ENCODE measurements at places on chromosomes 2 and 18.

GRCh38 chr2:74740395-74740740, 86.3 kb downstream of the SEMA4F start:
- DNase-seq = no peak

- DNase-seq = no peak
These were observed 31.4 kb downstream of the GALM start for GRCh38 chr2:38697116-38697840.

GRCh38 chr2:172574965-172575364, 19.1 kb downstream of the PDK1 start:
- no peak for DNase-seq

- no peak for DNase-seq
These were observed 31.7 kb upstream of the GPR17 start for GRCh38 chr2:127614246-127614645.

- peak; percentile 26 for DNase-seq
These were observed 182.8 kb upstream of the RAB12 start for GRCh38 chr18:8426401-8426800.

DNA sequence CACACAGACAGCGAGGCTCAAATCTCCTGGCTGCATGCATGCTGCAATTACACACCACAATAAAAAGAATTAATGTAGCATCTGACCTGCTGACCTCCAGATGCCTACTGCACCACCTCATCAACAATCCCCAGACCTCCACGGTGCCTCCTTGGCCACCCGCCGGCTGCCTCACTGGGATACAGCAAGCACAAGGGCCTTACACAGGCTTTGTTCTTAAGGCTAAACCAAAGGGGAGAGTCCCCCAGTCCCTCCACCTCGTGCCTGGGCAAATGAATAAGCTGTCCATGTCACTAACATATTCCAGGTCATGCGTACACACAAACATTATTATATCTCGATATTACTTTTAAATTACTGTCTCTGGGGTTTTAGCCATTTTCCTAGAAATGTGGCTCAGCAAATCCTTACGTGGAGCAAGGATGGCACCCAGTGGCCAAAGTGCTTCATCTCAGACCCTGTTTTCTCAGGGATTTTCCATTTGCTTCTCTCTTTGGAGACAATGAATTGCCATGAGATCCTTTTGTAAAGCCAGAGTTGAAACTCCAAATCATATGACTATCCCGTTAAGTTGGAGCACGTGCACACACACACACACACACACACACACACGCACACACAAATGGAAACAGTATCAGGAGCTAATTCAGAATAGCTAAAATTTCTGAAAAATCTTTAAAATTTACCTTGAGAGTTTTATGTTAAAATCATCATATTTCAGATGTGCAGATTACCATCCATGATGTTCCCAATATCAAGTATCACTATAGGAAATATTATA, 313.8 kb downstream of the PDE11A start:
- DNase-seq = peak; percentile 46

DNA sequence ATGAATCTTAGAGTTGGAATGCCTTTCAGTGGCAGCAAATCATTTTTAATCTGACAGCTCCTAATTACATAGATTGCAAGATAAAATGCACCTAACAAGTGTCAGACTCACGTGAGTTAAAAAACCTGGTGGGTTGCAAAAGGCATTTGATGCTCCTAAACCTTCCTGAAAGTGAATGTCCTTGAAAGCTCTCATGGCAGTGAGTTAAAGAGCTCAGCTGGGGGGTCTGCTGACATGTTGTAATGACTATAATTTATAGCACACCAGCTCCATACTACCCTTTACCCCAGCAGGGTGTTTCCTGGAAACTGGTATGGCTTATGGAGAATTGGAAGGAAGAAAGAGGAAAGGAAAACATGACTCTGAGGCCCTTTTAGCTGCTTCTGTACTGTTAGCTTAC, 91.9 kb upstream of the CAVIN2 start:
- peak; percentile 4 for DNase-seq

- DNase-seq = no peak
These were observed 461.1 kb upstream of the NXPH2 start for GRCh38 chr2:139241286-139241685.

DNA sequence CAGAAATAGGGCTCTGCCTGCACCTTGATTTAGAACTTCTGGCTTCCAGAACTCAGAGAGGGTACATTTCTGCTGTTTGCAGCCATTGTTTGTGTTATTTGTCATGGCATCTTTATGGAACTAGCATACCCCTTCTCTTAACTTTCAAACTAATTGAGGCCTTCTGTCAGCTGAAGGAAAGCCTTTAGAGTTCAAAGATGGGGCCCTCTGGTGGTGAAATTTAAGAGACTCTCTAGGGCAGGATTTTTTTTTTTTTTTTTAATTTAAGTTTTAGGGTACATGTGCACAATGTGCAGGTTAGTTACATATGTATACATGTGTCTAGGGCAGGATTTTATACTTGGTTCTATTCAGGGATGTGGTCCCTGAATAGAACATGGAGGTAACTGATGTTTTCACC, 260.6 kb upstream of the LINC00305 start:
- peak; percentile 64 for DNase-seq

DNA sequence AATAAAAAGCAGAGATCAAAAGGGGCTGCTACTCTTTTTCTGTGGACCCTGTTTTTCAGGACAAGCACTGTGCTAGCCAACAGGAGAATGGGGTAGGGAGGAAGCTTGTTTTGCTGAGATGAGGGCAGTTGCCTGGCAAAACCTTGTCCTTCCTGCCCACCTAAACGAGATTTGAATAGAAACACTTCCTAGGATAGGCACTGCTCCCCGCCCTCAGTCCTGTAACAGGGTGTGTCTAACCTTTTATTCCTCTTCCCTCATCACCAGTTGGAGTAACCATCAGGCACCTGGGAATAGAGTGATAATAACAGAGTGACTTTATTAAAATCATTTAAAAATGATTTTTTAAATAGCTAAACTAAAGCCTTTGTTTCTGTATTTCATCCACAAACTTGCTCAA, 368.8 kb downstream of the LNPK start:
- DNase-seq = peak; percentile 54

- no peak for DNase-seq
These were observed 7.1 kb upstream of the NPPC start for GRCh38 chr2:231932985-231933915.

- peak; percentile 80 for DNase-seq
These were observed 91.8 kb downstream of the NEDD4L start for GRCh38 chr18:58135701-58136331.

- DNase-seq = peak; percentile 6
These were observed 19.1 kb downstream of the CAPG start for GRCh38 chr2:85390941-85391669.

GRCh38 chr2:43361286-43361685, 134.9 kb upstream of the ZFP36L2 start:
- no peak for DNase-seq

DNA sequence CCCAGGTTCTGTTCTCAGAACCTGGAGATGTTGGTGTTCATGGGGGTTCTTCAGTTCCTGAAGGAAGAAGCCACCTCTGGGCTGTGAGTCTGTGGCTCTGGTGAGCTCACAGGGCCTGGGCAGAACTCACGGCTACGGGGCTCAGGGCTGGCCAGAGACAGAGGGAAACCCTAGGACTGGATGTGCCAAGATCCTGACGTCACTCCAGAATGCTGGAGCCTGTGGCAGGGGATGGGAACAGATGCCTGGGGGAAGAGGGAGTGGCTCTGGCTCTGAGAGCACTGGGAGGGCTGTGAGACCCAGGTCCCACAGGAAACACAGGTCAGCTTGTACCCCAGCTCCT, at the start of gene OTOF:
OTOF (minus strand) TSS at position 214 of the 343 bp plus-strand sequence.
- DNase-seq = no peak

DNA sequence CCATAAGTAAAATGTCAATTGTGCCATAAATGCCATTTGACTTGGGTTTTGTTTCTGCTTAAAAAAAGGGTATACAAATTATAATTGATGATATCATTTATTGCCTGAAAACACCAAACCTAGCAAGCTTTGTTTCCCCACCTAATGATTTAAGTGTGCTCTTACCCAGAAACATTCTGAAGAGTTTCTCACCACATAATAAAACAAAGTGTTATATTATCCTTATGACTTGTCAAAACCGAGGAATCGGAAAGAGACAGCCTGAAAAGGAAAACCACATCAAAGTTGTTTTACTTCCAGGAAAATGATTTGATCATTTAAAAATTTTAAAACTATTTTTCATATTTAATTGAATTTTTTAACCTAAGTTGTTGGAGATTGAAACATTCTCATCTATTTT, 170.5 kb upstream of the SLC39A10 start:
- no peak for DNase-seq

DNA sequence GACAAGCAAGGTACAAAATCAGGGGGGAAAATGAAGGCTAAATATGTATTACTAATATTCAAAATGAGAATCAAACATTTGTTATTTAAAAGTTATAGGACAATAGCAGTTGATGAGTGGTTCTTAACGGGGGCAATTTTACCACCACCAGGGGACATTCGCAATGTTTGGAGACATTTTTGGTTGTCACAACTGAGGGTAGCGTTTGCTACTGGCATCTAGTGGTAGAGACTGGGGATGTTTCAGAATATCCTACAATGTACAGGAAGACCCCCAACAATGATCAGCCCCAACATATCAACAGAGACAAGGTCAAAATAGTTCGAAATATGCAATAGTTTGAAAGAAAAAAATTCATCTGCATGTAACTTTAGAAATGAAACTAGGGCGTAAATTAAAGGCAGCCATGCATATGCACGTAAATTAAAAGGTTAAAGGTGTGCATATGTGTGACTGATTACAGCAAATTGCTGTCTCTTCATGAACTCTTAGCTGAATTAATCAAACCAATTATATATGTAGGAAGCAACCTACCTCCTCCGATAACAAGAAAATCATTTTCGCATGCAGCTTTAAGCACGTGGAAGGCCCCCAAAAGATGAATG, 61.2 kb upstream of the CUL3 start:
- peak; percentile 30 for DNase-seq

DNA sequence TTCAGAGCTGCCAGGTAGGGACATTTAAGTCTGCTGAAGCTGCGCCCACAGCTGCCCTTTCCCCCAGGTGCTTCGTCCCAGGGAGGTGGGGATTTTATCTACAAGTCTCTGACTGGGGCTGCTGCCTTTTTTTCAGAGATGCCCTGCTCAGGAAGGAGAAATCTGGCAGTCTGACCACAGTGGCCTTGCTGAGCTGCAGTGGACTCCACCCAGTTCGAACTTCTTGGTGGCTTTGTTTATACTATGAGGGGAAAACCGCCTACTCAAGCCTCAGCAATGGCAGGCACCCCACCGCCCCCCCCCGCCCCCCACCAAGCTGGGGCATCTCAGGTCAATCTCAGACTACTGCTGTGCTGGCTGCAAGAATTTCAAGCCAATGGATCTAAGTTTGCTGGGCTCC, 458.1 kb upstream of the RAB12 start:
- no peak for DNase-seq

DNA sequence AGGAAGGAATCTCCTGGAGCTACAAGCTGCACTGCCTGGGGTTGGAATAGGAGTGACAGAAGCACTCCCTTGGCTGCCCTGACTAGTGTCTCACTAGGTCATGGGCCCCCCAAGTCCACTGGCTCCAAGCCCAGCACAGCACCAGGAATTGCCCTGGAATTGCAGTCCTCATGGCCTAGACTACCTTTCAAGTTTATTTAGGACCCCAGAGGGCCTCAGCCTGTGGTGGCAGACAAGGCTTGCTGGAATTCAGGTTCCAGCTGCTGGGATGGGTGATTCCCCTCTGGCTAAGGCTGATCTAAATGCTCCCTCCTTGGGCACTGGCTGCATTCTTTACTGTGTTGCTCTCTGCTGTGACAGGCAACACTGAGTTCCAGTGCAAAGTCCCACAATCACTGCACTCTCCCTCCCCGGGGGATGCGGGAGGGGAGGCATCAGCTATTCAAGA, 14.0 kb downstream of the STRADB start:
- DNase-seq = no peak

DNA sequence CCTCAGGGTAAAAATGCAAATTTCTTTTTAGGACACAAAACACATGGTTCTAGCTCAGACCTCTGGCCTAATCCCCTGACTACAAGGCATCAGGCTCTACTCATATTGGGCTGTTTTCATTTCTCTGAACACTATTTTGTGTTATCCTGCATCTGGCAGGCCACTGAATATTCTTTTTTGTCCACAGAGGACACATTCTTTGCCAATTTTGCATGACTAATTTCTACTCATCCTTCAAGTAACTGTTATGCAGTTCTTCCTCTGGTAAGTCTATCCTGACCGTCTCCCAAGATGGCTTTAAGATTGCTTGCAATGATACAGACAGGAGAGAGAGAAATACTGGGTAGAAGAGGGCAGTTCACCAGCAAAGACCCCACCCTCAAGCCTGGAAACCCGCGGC, 107.6 kb upstream of the RGPD4 start:
- no peak for DNase-seq

GRCh38 chr2:38099099-38100028, 23.4 kb upstream of the CYP1B1 start:
- DNase-seq = no peak

DNA sequence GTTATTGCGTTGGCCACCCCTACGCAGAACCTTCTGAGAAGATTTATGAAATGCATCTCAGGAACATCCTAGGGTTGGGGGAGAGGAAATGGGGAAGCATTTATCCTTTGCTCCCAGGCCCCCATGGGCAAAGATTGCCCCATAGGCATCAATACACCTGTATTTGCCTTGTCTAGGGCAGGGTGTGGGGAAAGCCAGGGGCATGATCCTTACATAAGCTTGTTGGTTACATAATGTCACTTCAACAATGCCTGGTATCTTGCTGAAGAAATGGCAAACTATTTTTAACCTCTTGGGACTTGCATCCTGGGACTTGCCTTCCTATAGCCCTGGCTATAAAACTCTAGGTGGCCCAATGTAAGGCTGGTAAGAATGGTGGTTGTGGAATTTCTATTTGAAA, 53.9 kb upstream of the SPRED2 start:
- DNase-seq = no peak

DNA sequence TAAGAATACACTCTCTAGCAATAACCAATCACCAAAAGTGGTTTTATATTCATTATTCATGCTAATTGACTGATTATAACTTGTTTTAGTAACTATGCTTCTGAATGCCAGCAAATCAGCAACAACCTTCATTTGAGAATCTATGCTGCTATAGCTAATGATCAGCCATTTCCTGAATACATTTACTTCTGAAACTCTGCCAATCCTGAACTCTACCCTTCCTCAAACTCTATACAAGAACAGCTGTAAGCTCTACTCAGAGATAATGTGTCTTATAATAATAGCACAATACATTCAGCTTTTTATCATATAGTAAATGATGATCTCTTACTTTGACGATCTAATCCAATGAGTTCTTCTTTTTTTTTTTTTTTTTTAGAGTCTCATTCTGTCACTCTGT, 85.7 kb upstream of the EPAS1 start:
- no peak for DNase-seq

- DNase-seq = peak; percentile 70
These were observed 104.9 kb downstream of the MBD2 start for GRCh38 chr18:54119524-54120019.

GRCh38 chr2:233140978-233141377, 80.8 kb downstream of the INPP5D start:
- DNase-seq = no peak

DNA sequence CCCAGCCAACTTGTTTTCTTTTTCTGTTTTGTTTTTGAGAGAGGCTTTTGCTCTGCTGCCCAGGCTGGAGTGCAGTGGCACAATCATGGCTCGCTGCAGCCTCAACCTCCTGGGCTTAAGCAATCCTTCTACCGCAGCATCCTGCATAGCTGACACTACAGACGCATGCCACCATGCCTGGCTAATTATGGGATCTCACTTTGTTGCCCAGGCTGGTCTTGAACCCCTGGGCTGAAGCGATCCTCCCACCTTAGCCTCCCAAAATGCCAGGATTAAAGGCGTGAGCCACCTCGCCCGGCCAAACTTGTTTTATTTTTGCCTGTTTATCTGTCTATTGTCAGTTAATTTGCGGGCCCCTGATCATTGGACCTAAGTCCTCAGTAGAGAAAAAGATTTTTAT, 61.6 kb upstream of the MSH6 start:
- DNase-seq = no peak
